ENCODE measurements at places on chromosomes 1 and 21. TPM values are rescaled to one million over a fixed set of nuclear protein-coding genes. Genes with fewer than 3 reads are reported as not detected.

- DNase-seq = no peak
Observed at GRCh38 chr1:228363686-228364067, 43.0 kb downstream of the TRIM11 start.

- no peak for DNase-seq
Observed at GRCh38 chr1:186152227-186152619, 222.8 kb downstream of the TPR start.

DNA sequence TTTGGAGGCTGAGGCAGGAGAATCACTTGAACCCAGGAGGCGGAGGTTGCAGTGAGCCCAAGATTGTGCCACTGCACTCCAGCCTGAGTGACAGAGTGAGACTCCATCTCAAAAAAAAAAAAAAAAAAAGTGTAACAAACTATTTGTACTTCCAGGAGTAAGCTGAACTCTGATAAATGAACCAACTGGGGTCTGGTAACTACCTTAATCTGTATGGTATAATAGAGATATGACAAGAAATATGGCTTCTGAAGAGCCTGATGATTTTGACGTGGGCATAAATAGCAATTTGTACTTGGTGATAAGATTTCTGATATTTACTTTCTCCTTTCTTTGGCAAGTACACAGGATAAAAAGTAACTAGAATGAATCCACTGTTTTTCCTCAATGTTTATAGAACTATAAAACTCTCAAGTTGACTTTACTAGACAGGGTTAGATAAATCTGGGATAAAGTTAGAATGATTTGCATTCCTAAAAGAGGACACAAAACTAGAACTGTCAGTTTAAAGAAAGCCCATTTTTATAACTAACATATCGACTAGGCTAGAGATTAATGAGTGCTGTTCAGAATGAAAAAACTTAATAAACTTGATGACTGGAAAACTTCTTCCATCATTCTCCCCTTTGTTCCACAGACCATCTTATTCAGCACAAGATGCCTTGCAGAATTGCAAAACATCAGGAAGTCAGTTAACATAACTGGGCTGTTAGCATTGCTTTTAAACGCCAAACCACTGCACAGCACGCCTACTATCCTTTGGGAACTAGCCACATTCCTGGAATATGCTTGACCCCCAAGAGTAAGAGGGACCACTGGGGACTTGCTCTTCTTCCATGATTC is 51.5 kb upstream of the EDARADD start:
- DNase-seq = no peak

DNA sequence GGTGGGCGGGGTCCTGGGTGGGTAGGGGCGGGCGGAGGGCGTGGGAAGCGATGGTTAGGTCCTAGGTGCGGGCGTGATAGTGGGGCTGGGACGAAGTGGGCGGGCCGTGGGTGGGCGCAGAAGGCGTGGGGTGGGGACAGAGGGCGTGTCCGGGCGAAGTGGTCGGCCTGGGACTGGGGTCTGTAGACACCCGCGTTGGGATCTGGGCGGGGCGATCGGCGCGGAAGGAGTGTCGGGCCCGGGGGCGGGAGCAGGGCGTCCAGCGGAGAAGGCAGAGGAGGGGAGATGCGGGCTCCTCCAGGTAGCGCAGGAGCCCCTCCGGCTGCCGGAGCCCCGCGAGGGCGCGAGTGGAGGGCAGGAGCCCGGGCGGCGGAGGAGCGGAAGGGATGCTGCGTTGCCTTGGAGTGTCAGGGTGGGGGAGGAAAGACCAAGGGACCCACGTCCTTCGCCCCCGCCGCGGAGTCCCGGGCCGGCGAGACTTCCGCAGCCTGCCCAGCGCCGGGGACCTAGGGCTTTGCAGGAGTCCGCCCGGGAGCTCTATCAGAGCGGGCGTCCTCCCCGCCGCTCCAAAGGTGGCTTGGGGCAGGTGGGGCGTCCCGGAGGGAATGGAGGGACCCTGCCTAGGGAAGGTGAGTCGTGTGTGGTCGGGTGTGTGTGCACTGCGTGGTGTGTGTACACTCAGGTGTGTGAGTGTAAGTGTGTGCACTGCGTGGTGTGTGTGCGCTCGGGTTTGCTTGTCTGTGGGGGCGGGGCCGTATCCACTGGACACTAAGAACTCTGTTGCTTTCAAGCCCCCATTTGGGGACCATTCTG is 27.0 kb upstream of the PRSS38 start:
- peak; percentile 95 for DNase-seq

GRCh38 chr1:29542548-29542947 is 306.2 kb downstream of the PTPRU start:
- DNase-seq = no peak

- DNase-seq = no peak
Observed at GRCh38 chr1:95085376-95085775, 12.6 kb upstream of the ALG14 start.

DNA sequence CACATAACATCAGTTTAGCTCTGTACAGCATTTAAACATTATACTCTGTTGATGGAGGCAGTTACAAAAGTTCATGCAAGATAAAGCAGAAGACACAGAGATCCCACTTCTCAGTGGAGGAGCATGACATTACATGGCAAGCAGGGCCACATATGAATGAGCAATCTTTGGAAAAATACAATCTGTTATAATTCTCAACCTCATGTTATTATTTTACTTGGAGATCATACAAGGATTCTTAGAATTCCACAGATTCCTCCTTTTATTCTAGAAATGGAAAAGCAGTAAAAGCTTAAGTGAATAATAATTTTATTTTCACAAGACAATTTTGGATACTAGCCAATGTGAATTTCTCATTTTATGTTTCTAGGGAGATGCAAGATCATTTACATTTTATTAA is 66.6 kb downstream of the IFI44 start:
- peak; percentile 8 for DNase-seq

DNA sequence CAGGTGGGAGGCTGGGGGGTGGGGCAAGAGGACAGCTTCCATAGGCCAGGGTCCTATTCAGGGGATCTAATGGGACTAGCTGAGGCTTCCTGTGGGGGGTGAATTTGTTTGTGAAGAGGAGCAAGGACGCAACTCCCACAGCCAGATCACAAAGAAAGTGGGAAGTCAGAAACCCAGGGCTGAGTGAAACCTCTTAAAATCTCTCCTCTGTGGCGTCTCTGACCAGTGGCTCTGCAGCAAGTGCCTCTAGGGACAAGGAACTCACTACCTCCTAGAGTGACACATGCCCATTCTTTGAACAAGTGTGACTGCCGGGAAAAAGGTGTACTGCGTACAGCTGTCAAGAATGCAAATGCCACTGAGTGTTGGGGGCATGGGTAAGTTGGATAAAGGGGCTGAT is 187.9 kb downstream of the HIVEP3 start:
- no peak for DNase-seq

DNA sequence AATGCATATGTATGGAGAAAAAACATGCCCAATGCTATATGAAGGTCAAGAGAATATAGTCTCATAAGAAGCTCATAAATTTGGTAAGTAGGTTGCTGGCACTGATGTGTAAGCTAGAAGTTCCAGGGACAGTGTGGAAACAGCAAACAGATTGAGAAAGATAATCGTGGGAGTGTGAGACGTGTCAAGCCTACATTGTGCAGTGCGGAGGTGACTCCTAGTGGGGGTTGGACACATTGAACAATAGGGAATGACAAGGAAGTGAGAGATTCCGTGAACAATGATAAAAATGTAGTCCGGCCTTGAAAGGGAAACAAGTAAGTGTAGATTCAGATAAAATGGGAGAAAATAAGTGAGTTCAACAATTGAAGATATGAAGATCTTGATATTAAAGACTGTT is 788.4 kb upstream of the PRMT6 start:
- DNase-seq = no peak

DNA sequence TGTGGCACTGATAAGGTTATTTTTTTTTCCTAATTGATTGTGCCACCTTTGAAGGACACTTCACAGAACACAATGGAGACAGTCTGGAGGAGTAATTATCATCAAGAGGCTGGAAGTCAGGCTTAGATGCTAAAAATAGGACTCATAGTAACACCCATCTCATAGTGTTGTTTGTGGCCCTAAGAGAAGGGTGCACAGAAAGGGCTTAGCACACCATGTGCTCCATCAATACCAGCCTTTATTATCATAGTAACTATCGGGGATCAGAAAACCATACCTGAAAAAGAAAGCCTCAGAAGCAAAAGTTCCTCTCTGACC is 11.9 kb downstream of the NIPAL3 start:
- DNase-seq = no peak

GRCh38 chr21:34583926-34584563 is 30.9 kb downstream of the RCAN1 start:
- no peak for DNase-seq

GRCh38 chr1:47280142-47280541 is 33.8 kb downstream of the STIL start:
- no peak for DNase-seq

- no peak for DNase-seq
Observed at GRCh38 chr1:89081005-89081404, 16.0 kb upstream of the GBP1 start.

GRCh38 chr21:32406405-32406804 is 6.1 kb upstream of the EVA1C start:
- DNase-seq = no peak

- DNase-seq = no peak
Observed at GRCh38 chr1:27760426-27760825, 12.6 kb upstream of the STX12 start.

DNA sequence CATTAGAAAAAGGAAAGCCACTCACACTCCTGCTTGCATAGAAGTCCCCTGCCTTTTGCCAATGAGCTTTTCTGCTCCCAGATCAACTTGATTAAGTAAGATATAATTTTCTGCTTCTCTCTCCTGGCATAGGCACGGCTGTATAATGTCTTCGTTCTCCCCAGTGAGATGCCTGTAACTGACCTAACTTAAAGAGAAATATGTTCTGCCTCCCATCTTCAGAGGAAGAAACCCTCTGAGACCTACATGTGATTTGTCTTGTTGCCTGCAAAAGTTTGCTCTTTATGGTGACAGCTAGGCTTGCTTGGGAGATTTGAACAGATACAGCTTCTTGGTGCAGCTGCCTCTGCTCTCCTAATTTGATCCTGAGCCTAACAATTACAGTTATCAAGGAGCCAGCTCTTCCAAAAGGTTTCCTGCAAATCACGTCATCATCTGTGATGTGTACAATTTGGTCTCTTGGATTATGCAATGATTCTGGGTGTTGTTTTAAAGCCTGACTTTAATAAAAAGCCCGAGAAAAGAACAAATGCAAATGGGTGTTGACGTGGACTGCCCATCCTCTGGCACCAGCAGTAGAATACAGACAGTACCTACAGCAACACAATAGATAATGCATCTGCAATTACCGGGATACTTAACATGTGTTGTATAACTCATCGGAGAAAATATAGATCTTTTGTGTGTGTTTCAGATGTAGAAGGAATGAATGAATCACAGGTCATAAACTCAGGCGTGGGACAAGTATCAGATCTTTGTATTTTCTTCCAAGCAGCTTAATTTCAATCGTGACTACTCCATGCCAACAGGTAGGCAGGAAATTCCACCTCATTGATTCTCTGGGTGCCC is 76.2 kb upstream of the KAZN start:
- no peak for DNase-seq

DNA sequence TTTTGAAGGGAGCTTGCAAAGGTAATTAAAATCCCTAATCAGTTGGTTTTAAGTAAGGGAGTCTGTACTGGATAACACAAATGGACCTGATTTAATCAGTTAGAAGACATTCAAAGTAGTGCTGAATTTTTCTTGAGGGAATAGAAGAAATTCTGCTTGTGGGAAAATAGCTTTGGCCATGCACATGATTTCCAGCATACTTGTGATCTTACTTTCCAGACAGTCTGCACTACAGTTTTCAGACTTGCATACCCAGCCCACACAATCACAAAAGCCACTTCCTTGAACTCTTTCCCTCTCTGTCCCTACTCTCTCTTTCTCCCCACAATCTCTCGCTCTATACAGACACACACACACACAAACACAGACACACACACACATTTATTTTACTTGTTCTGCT is 852.1 kb downstream of the PLA2G4A start:
- no peak for DNase-seq

- DNase-seq = peak; percentile 92
Observed at GRCh38 chr1:52368383-52369172, 2.6 kb upstream of the CC2D1B start.

- DNase-seq = no peak
Observed at GRCh38 chr1:92662048-92662447, 122.9 kb downstream of the EVI5 start.

- DNase-seq = no peak
Observed at GRCh38 chr1:30014031-30014430, 709.4 kb downstream of the MATN1 start.

DNA sequence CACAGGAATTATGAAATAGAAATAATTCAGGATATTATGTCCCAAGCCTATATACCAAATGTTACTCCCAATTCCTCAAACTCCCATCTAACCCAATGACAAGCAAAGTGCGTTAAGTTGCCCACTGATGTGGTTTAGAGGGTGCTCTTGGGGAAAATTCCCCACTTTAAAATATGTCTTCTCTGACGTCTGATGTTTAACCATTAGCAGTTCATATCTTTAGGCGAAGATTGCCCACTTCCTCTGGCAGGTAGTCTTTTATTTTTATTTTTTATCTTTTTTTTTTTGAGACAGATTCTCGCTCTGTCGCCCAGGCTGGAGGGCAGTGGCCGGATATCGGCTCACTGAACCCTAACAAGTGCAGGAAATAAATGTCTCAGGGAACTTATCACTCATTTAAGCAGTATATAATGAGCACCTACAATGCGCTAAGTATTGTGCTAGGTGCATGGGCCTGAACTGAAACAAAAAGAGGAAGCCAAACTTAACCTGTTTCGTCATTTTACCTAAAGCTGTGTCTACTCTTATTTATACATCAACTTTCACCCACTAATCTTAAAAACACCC is 1.3 kb upstream of the LYST start:
- peak; percentile 84 for DNase-seq

DNA sequence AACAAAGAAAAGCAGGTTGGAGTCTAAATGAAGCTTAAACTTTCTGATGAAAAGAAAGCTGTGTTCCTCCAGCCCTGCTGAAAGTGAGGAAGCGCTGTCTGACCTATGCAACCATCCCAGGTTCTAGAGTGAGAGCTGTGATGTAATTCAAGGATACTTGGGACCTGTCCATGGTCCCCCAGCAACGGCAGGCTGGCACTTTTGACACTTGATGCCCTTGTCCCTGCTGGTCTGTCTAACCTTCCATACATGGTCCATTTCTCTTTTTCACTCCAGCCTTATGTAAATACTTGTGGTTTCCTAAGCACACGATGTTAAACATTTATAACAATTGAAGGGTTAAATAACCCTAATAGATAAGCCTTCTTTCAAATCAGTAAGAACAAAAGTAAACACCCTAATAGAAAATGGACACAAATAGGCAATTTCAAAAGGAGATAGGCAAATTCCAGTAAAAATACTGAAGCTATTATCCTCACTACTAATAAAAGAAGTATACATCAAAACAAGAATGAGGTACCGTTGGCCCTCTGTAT is 17.7 kb upstream of the KDM4A start:
- no peak for DNase-seq

GRCh38 chr1:184494929-184495328 is 108.1 kb downstream of the C1orf21 start:
- no peak for DNase-seq

Gene FAM163A
- not detected for total RNA-seq

Gene TAS1R3
- total RNA-seq = 0.38 TPM

Gene AQP10
- total RNA-seq = not detected

Gene HCN3
- total RNA-seq = 3.2 TPM

Gene GLIS1
- not detected for total RNA-seq

Gene PRAMEF12
- total RNA-seq = not detected

Gene ECM1
- 1.5 TPM for total RNA-seq

Gene PTPN22
- total RNA-seq = 64.1 TPM

Gene IGSF8
- 26.7 TPM for total RNA-seq

Measured in activated CD4-positive, alpha-beta T cell treated with anti-CD3 and anti-CD28 coated beads, Interleukin-2, amount 10 ng/mL, durations not matched to agents 24 days and 14 days (primary cell).